ENCODE measurements at places on chromosomes 6 and 20.
A peak's percentile ranks its signal among the peaks of the same experiment; 100 is the strongest.

DNA sequence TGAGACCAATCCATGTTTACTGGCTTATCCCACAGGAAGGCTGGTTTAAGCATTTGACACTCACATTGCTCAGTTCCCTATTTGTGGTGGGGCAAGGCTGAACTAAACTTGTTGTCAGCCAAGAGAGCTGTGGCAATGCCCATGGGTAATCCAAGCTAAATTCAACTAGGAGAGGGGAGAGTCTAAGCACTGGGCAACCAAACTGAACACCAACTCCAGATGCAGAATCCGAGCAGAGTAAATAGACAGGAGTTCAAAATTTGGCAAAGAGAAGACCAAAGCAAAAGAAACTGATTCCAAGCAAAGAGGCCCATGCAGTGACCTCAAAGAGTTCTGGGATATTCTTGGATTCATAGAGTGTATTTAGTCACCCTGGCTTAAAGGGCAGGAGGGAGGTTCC is 106.5 kb upstream of the NT5E start:
- peaks cover 4% of the 10 kb centered on the region for H3K27me3 ChIP-seq
- no peaks in the 10 kb centered on the region for H3K36me3 ChIP-seq
- H3K4me3 ChIP-seq = no peak overlapping the region

DNA sequence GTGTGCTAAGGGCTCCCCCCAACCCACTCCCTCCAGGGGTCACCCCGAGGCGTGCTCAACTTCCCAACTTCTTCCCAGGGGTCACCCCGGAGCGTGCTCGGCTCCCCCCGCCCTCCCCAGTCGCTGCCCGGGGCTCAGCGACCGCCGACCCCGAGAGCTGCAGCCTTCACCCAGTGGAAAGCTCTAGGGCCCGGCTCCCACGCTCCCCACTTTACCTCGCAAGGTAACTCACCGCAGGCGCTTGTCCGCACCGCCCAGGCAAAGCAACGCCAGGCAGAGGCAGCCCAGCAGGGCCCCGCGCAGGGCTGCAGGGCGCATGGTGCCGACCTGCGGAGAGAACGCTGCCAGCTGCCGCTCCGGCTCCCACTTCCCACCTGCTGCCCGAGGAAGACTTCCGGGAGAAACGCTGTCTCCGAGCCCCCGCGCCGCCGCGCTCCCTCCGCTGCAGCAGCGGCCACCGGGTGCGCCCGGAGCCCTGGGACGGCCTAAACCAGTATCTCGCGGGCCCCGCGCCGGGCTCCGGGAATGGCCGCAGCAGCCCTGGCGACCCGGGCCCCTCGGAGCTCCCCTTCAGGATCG is 396 bp downstream of the RNASET2 start:
- peaks cover 5% of the 10 kb centered on the region for H3K36me3 ChIP-seq
- peaks cover 77% of the 10 kb centered on the region for H3K4me1 ChIP-seq
- H3K27me3 ChIP-seq = no peaks in the 10 kb centered on the region
- H3K4me3 ChIP-seq = peak overlapping the region; percentile 89

- H3K4me3 ChIP-seq = no peak overlapping the region
- no peaks in the 10 kb centered on the region for H3K36me3 ChIP-seq
- no peak for DNase-seq
- no peaks in the 10 kb centered on the region for H3K4me1 ChIP-seq
- H3K27ac ChIP-seq = no peak overlapping the region
Measured at GRCh38 chr6:147578159-147578558, 69.7 kb downstream of the SAMD5 start.

GRCh38 chr6:137309078-137309762 is 90.0 kb upstream of the IFNGR1 start:
- H3K36me3 ChIP-seq = no peaks in the 10 kb centered on the region
- H3K27me3 ChIP-seq = no peaks in the 10 kb centered on the region
- no peak overlapping the region for H3K27ac ChIP-seq

DNA sequence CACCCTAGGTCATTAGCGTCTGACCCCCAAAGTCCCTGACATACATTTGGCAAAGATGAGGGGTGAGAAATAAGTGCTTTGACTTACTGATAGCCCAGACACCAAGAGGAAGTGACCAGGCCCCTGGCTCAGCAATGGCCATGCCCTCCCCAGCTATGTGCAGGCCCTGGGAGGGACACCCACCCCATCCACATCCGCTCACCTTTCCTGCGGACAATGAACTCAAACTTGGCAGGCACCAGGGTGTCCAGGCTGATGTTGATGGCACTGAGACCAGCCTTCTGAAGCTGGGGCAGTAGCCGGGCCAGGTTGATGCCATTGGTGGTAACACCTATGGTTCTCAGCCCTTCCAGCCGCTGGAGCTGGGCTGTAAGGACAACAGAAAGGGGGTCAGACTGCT is 18.4 kb downstream of the MOCS1 start:
- no peaks in the 10 kb centered on the region for H3K36me3 ChIP-seq
- no peaks in the 10 kb centered on the region for H3K4me1 ChIP-seq
- DNase-seq = no peak
- no peak overlapping the region for H3K27ac ChIP-seq

- H3K4me3 ChIP-seq = no peak overlapping the region
- no peak overlapping the region for H3K27ac ChIP-seq
- DNase-seq = no peak
- H3K27me3 ChIP-seq = no peaks in the 10 kb centered on the region
- no peaks in the 10 kb centered on the region for H3K4me1 ChIP-seq
Measured at GRCh38 chr20:61454053-61454452, 202.0 kb downstream of the CDH4 start.

DNA sequence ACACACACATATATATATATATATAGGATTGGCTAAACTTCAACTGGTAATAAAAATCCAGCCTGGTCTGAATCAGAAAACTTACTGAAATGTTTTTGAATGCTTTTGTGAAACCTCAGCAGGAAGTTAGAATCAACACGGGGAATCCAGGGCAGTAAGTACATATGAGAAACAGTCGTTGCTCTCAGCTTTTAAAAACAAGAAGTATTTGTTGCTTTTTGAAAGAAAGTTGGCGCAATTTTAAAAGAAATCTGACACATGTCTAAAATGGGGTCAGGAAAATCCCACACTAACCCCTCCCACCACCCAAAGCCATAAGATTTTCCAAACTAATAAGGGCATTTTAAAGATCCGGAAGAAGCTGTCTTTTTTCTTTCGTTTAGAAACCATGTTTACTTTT is 11.5 kb upstream of the CCDC170 start:
- H3K4me3 ChIP-seq = peak overlapping the region; percentile 59
- H3K27ac ChIP-seq = peak overlapping the region; percentile 81
- peaks cover 22% of the 10 kb centered on the region for H3K4me1 ChIP-seq
- DNase-seq = no peak
- H3K36me3 ChIP-seq = no peaks in the 10 kb centered on the region
- H3K27me3 ChIP-seq = no peaks in the 10 kb centered on the region

GRCh38 chr6:91341473-91341872 is 754.6 kb upstream of the MAP3K7 start:
- peaks cover 1% of the 10 kb centered on the region for H3K27me3 ChIP-seq
- H3K27ac ChIP-seq = no peak overlapping the region
- no peaks in the 10 kb centered on the region for H3K4me1 ChIP-seq
- DNase-seq = no peak
- no peak overlapping the region for H3K4me3 ChIP-seq

DNA sequence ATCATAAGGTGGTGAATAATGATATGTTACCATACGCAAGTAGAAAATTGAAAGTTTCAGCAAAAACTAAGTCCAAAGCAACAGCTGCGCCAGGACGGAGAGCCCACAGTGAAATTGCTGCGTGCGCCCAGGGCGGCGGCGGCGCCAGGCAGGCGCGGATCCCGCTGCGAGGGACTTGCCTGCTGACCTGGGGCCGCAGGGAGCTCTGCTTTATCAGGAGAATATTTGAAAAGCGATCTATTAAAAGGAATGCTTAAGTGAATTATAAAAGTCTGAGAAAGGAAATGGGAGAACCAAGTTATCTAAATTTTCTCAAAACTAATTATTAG is 85.4 kb downstream of the THBS2 start:
- H3K4me1 ChIP-seq = no peaks in the 10 kb centered on the region
- no peak overlapping the region for H3K27ac ChIP-seq
- peaks cover 3% of the 10 kb centered on the region for H3K27me3 ChIP-seq
- H3K4me3 ChIP-seq = no peak overlapping the region
- no peak for DNase-seq

DNA sequence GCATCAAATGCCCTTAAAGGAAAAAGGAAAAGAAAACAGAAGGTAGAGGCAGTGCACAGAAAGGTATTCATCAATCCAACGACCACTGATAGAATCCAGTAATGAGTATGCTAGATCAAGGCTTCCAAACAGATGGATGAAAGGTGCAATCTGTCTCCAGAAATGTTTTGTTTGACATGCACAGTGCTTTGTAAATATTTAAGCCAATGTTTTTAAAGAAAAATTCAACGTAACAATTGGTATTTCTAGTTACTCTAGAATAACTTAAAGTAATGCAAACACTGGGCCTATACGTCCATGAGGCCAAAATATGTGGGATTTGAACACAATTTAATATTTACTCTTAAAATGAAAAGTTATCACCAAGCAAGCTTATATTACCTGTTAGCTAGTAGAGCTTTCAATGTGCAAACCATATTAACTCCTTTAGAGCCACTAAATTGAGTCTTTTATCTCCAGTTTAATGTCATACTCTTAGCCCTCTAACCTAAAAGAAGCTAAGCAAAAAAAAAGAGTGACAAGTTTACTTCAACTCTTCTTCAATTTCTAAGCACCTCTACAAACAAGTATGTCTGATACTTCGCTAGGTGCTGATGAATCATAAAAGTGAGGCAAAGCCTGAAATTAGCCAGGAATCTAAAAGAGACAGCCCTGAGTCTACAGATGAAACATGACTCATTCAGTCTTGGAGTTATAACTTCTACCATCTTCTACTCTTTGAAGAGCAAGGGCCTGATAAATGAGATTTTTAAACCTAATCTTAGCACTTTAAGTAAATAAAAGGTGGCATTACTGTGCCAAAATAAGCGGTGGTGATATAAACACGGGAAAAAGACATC is 169.8 kb downstream of the PTPRK start:
- no peaks in the 10 kb centered on the region for H3K36me3 ChIP-seq
- no peaks in the 10 kb centered on the region for H3K27me3 ChIP-seq
- H3K27ac ChIP-seq = no peak overlapping the region
- no peak overlapping the region for H3K4me3 ChIP-seq
- H3K4me1 ChIP-seq = no peaks in the 10 kb centered on the region
- DNase-seq = no peak

- H3K4me1 ChIP-seq = peaks cover 15% of the 10 kb centered on the region
- DNase-seq = no peak
- H3K36me3 ChIP-seq = no peaks in the 10 kb centered on the region
- no peak overlapping the region for H3K27ac ChIP-seq
- H3K27me3 ChIP-seq = no peaks in the 10 kb centered on the region
Measured at GRCh38 chr6:116096979-116097816, 3.5 kb upstream of the NT5DC1 start.

GRCh38 chr20:46074006-46074405 is 15.8 kb downstream of the NCOA5 start:
- H3K36me3 ChIP-seq = peaks cover 30% of the 10 kb centered on the region
- no peaks in the 10 kb centered on the region for H3K4me1 ChIP-seq
- DNase-seq = no peak
- H3K27ac ChIP-seq = no peak overlapping the region
- no peaks in the 10 kb centered on the region for H3K27me3 ChIP-seq
- H3K4me3 ChIP-seq = no peak overlapping the region

GRCh38 chr20:61861054-61861841 is 204.4 kb downstream of the TAF4 start:
- DNase-seq = no peak
- H3K27ac ChIP-seq = no peak overlapping the region
- H3K36me3 ChIP-seq = no peaks in the 10 kb centered on the region
- H3K4me1 ChIP-seq = no peaks in the 10 kb centered on the region
- peaks cover 7% of the 10 kb centered on the region for H3K27me3 ChIP-seq
- H3K4me3 ChIP-seq = no peak overlapping the region

- DNase-seq = no peak
- no peak overlapping the region for H3K27ac ChIP-seq
- peaks cover 12% of the 10 kb centered on the region for H3K4me1 ChIP-seq
- peaks cover 4% of the 10 kb centered on the region for H3K36me3 ChIP-seq
- peaks cover 43% of the 10 kb centered on the region for H3K27me3 ChIP-seq
- H3K4me3 ChIP-seq = no peak overlapping the region
Measured at GRCh38 chr6:104959026-104959858, 2.3 kb downstream of the LIN28B start.

- peak overlapping the region; percentile 47 for H3K27ac ChIP-seq
- H3K4me1 ChIP-seq = peaks cover 31% of the 10 kb centered on the region
- no peak overlapping the region for H3K4me3 ChIP-seq
- DNase-seq = peak; percentile 11
Measured at GRCh38 chr6:38404900-38405556, 234.7 kb downstream of the BTBD9 start.

- DNase-seq = no peak
- no peak overlapping the region for H3K4me3 ChIP-seq
- no peak overlapping the region for H3K27ac ChIP-seq
- peaks cover 3% of the 10 kb centered on the region for H3K27me3 ChIP-seq
- H3K36me3 ChIP-seq = peaks cover 8% of the 10 kb centered on the region
Measured at GRCh38 chr6:7588506-7588905, 1.5 kb upstream of the SNRNP48 start.

DNA sequence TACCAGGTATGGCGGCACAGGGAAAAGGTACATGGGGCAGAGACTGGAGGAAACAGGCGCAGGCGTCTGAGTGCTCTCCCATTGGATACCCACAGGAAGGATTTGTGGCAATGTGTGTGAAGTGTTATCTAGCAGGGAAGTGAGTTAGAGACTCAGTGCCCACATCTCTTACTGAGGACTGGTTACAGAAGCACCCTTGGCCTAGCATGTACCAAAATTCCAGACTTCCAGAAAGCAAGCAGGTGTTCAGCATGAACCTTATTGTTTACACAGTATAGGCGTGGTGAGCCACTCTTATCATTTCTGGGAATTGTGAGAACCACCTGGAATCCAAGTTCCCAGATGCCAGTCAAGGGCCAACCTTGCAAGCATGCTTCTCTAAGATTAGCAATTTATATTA is 14.2 kb downstream of the MANBAL start:
- no peaks in the 10 kb centered on the region for H3K27me3 ChIP-seq
- H3K4me1 ChIP-seq = peaks cover 14% of the 10 kb centered on the region
- H3K4me3 ChIP-seq = no peak overlapping the region
- H3K27ac ChIP-seq = no peak overlapping the region
- DNase-seq = no peak
- peaks cover 31% of the 10 kb centered on the region for H3K36me3 ChIP-seq

GRCh38 chr20:33407796-33408195 is 6.5 kb upstream of the CDK5RAP1 start:
- DNase-seq = no peak
- H3K27ac ChIP-seq = peak overlapping the region; percentile 39
- no peak overlapping the region for H3K4me3 ChIP-seq
- peaks cover 2% of the 10 kb centered on the region for H3K36me3 ChIP-seq

DNA sequence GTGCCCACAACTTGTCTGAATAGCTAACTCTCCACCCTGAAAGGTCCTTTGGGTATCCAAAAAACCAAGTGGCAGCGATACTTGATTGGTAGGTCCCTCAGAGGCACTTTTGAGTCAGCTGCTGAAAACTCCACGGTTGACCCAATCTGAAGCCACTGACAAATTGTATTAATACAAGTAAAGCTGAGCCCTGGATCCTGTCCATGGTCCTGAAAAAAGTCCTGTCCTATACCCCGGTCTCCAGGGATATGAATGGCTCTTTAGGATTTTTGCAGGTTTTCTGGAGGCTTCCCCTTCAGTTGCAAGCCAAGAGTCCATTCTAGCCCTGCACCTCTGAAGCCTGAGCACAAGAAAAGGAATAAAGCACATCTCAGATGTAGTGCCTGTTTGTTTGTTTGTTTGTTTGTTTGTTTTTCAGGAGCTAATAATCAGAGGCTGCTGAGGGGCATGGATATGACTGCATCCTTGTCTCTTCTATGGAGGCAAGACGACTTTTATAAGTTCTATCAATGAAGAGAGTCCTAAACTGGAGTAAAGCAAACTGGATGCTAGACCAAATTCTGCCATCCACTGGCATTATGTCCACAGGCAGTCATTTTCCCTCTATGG is 1.7 kb upstream of the SLC12A5 start:
- H3K27me3 ChIP-seq = peaks cover 45% of the 10 kb centered on the region
- no peaks in the 10 kb centered on the region for H3K36me3 ChIP-seq
- peaks cover 3% of the 10 kb centered on the region for H3K4me1 ChIP-seq
- H3K27ac ChIP-seq = no peak overlapping the region
- H3K4me3 ChIP-seq = no peak overlapping the region
